HL-60 (cell line): ENCODE measurements at places on chromosomes 5 and 9.
A peak's percentile ranks its signal among the peaks of the same experiment; 100 is the strongest.

GRCh38 chr9:94566550-94566949 lies 11.7 kb downstream of the PCAT7 start:
- no peak for DNase-seq

GRCh38 chr9:70043689-70044489 lies at the start of gene MAMDC2:
Gene MAMDC2 (plus strand): TSS chr9:70043848. CDS start chr9:70044198, 350 bp downstream.
- no peak for DNase-seq

- no peak for DNase-seq
These were observed 371.2 kb upstream of the RORB start for GRCh38 chr9:74125941-74126340.

DNA sequence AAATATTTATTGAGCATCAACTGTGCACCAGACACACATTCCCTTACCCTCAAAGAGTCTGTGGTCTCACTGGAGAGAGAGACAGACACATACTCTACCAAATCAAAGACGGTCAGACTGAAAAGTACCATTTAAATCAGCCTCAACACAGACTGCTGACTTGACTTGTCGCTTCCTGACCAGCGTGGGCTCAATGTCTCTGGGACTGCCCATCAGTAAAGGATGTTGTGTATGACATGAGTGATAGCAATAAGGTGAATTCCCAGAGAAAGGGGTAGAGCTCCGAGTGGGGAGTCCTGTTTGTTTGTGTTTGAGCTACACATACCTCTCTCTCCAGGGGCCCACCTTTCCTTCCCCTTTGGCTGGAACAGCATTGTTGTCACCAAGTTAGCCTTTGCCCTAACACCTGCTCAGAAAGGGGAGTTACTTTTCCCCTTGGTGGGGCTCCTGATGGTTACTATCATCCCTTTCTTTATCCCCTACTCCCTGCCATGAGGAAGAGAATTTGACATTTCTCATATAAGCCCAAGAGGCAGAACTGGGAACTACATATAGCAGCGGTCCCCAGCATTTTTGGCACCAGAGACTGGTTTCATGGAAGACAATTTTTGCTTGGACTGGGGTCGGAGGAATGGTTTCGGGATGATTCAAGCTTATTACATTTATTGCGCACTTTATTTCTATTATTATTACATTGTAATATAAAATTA lies 33.9 kb downstream of the NR4A3 start:
- DNase-seq: no peak

DNA sequence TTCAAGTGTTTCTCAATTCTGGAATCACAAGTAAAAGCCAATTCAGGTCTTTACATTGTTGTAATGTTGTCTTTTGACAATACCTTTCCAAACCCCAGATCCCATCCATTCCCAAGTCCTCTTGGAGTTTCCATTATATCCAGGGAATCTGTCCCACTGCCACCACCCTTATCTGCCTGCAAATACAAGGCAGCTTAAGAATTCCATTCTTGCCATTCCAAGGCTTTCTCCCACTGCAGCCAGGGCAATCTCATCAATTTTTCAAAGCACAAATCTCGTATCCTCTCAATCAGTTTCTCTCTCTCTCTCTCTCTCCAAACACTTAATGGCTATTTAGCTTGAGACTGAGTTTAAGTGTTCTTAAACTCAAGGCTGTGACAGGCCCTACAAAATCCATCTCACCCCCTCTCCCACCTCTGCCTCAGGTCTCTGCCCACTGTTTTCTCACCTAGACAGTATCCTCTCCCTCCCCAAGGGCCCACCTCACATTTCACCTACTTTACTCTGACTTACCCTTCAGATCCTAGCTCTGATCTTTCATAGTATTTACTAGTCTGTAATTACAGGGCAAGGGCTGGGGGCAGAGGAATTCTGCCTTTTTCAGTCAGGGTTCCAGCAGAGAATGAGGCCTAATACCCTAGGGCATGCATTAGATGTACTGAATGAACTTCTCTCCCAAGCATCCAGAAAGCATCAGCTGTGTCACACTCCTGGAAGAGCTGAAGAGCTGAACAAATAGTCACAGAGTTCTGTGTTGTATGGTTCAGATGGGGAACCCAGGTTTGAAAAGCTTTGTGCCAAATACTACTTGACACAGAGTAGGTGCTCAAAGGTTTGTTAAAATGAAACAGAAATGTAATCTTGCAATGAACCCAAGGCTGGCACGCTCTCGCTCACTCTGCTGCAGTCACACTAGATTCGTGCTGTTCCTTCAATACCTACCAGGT lies 46.0 kb downstream of the RAPGEF1 start:
- DNase-seq: no peak

- DNase-seq: no peak
These were observed 54.5 kb upstream of the SEMA6A start for GRCh38 chr5:116629168-116629567.

DNA sequence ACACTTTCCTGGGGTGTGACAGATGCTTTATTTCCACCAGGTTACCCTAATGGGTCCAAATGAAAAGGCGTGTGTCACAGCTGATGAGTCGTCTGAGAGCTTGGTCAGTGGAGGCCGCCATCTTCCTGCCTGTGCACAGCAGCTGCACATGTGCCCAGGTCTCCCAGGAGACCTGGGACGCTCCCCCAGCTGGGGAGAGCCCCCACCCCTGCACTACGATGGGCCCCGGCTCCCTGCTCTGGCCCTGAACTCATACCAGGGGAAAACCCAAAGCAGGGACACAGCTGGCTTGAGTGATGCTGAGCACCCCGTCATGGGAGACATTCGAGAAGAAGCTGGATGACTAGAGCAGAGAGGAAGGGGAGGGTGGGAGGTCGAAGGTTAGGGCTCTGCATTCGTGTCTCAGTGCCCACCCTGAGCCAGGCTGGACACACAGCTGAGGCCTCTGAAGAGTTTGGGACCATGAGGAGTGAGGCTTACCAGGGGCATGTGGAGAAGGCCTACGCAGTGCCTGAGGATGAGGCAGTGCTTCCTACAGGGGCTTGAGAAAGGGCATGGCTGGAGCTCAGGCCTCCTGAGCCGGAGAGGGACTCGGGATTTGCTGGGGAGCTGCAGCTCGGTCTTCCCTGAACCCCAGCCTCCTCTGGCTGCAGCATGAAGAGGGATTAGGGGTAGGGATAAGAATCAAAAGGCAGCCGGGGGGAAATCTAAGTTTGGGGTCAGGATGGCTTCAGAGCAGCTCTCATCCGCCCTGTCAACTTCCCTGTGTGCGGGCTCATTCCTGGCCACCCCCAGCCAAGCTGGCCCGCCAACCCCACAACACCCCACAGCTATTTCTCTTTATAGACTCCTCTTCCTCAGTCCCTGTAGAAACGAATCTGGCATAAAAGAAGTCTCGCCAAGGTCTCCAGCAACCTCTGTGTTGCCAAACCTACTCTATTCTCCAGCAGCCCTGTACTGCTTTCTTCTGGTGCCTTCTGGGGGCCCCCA lies 42.2 kb upstream of the RNU6ATAC start:
- DNase-seq: no peak

DNA sequence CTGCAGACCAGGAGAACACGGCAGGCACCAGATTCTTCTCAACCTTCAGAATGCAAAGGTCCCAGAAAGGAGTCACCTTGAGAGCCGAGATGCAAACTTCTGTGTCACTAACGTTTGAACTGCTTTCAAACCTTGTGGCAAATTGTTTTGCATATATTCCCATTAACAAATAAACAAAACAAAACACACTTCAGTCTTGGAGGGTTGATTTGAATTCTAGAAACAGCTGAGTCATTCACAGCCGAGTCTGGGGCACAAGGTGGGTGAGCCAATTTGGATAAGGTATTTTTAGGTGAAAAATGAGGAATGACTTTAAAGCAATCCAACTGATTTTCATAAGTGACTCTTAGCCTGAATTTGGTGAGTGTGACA lies 38.8 kb upstream of the ANKRD33B start:
- DNase-seq: no peak

- DNase-seq: no peak
These were observed 111.1 kb upstream of the EQTN start for GRCh38 chr9:27408001-27408400.

DNA sequence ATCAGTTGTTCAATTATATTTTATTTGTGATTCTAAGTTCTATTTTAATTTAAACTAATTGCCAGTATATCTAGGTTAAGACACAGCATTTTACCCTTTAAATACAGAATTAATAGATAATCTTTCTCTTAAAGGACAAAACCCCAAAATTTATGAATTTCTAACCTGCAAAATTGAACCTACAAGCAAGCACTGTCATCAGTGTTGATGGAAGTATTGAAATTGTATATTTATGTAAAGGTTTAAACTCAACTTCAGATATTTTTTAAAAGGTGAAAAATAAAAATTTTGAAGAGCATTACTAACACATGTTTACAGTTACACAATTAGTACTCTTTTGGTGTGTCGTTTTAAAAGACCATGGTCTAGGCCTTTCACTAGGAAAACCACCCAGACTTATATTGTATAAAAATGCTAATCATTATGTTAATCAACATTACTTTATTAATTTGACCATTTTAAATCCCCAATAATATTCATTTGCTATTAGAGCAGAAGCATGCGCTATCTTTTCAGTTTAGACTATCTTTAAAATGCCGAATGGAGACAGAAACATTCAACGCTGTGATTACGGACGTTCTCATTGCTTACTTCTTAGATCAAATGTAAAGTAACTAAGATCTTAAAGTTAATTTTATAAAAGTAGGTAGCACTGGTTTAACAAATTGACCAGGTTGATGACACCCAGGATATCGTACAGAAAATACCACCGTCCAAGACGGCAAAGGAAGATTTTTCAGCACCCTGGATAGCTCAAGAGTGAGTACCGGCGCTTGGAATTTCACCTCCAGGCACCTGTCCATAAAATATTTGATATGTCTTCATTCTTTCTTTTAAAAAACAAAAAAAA lies 3.2 kb downstream of the OTP start:
- DNase-seq: no peak

DNA sequence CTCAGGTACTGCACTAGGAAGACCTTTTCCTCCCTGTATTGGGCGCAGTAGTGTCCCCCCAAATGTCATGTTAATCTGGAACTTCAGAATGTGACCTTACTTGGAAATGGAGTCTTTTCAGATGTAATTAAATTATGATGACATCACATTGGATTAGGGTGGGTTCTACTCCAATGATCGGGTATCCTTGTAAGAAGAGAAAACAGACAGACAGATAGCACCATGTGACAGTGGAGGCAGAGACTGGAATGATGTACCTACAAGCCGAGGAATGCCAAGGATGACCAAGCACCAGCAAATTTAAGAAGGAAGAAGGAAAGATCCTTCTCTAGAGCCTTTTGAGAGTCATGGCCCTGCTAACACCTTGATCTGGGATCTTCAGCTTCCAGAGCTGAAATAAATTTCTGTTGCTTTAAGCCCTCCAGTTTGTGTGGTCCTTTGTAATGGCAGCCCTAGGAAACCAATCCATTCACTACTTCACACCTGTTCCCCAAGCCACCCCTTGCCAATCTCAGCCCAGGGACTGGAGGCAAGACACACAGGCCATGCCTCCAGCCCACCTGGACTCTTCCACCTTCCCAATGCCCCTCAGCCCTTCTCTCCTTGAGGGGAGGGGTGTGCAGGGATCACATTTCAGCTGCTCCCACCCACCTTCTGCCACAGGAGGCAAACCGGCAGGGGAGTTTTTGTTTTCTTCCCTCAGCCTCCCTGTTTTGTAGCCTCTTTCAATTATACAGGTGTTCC lies 1.6 kb downstream of the CCNJL start:
- no peak for DNase-seq

GRCh38 chr9:86893811-86894490 lies 53.4 kb downstream of the GAS1 start:
- DNase-seq: no peak

GRCh38 chr5:142145106-142145900 lies 36.7 kb downstream of the NDFIP1 start:
- DNase-seq: peak; percentile 69

GRCh38 chr5:96431376-96432187 lies 1.5 kb downstream of the PCSK1 start:
- no peak for DNase-seq

GRCh38 chr9:98045234-98046179 lies 11.0 kb upstream of the NANS start:
- DNase-seq: peak; percentile 88

GRCh38 chr5:26205121-26205520 lies 833.3 kb downstream of the CDH9 start:
- DNase-seq: no peak

DNA sequence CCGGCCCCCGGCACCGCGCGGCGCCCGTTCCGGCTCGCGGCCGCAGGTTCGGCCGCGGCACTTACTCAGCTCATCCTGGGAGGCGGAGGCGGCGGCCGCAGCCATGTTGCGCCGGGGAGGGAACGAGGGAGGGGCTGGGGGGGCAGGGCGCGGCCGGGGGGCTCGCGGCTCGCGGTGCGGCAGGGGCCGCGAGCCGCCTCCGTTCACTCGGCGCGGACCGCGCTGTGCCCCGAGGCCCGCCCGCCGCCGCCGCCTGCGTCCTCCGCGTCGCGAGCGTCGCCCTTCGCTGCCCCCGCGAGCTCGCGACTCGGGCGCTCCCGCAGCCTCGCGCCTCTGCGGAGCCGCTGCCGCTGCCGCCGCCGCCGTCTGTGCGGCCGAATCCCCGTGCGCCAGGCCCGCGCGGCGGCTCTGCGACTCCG lies 735 bp downstream of the ECPAS start:
- no peak for DNase-seq

DNA sequence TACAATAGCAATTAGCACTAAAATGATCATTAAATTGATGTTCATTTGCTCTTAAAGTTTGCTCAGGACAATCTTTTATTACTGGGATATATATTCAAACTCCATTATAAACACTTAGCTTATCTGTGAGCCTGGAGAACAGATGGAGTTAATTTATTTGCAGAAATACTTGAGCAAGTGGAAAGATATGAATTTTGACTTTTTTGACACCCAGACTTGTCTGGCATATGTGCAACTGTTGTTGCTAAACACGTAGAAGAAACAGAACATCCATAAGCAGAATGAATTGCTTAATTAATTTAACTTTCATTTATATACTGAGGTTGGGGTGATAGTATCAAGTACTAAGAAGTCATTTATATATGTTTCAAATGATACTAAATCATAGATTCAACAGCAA lies 820.7 kb upstream of the TYRP1 start:
- DNase-seq: no peak

DNA sequence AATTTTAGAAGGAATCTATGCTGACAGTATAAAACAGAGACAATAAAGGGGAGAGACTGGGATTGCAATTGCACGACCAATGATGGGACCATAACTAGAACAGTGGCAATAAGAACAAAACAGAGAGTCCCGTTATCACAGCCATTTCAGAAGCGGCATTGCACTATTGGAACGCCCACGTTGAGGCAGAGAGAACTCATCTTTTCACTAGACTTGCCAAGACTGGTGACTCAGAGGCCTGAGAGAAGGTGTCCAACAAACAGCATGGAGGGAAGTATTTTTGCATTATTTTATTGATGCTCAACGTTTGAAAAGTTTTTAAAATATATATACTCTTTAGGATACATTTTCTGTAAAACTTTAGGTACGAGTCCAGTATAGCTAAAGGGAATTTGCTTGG lies 737.7 kb downstream of the TLE1 start:
- no peak for DNase-seq

DNA sequence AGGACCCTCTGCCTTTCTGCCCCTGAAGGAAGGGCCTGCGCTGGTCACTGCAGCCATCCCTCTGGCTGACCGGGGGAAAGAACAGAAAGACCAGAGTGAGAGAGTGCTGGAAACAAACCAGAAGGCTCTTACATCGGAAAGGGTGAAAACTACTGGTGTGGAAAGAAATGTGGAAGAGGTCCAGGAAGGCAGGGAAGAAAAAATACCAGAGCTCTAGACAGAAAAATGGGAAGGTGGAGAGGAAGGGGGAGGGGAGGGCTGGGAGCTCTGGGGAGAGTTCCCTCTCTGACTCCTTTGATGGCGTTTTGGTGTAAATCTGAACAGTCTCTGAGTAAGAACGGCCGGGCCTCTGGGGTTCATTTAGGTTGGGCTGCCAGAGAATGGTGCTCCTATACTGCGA lies 47.7 kb downstream of the COL23A1 start:
- DNase-seq: no peak

- DNase-seq: no peak
These were observed 37.2 kb downstream of the PLEKHG4B start for GRCh38 chr5:129148-129547.
